ENCODE measurements at places on chromosomes 11 and 22. TPM values are rescaled to one million over a fixed set of nuclear protein-coding genes. Genes with fewer than 3 reads are reported as not detected.

DDIAS gene
- total RNA-seq = 1.4 TPM

ETS1 gene
- total RNA-seq = 29.6 TPM

KCNJ1 gene
- total RNA-seq = 0.43 TPM

SEPTIN5 gene
- 4.7 TPM for total RNA-seq

YPEL4 gene
- not detected for total RNA-seq

KMT2A gene
- 17.1 TPM for total RNA-seq

CRYBB1 gene
- not detected for total RNA-seq

HSPB2 gene
- total RNA-seq = not detected

KLHDC7B gene
- total RNA-seq = 0.24 TPM

OR52H1 gene
- 0.21 TPM for total RNA-seq

DCDC1 gene
- under 0.01 TPM for total RNA-seq

CREB3L1 gene
- not detected for total RNA-seq

OR52K1 gene
- not detected for total RNA-seq

CASP5 gene
- 1.1 TPM for total RNA-seq

NNMT gene
- 356 TPM for total RNA-seq

MS4A3 gene
- total RNA-seq = not detected

MIAT gene
- total RNA-seq = 0.48 TPM

SCGB2A2 gene
- not detected for total RNA-seq

FSHB gene
- total RNA-seq = not detected

TENM4 gene
- total RNA-seq = 27.2 TPM

DDI1 gene
- total RNA-seq = not detected

SLC16A8 gene
- total RNA-seq = 0.24 TPM

Data from tracheal epithelial cell (primary cell).